ENCODE measurements at places on chromosomes 1 and 21.

- no peak for DNase-seq
These were observed 123.7 kb upstream of the ARHGEF16 start for GRCh38 chr1:3330771-3331245.

- no peak for DNase-seq
These were observed 5.0 kb downstream of the TMEM125 start for GRCh38 chr1:43274804-43275180.

DNA sequence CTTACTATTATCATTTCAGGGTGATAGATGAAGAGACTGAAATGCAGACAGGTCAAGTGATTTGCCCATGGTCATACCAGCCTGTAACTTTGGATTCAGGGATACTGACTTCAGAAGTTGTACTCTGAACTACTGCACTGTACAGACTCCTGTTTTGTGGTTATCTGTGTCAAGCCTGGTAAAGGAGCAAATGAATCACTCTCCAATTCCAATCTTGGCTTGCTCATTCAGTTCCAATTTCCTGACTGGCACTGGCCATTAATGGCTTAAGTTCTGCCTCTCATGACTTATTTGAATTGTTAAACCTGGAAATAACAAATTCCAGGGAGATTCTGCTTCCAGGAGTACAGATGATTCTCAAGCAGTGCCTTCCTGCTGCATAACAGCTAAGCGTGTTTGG lies 45.4 kb upstream of the PLD5 start:
- DNase-seq: no peak

GRCh38 chr1:85460555-85461088 lies 4.3 kb downstream of the DDAH1 start:
- no peak for DNase-seq

GRCh38 chr1:167227934-167228378 lies 7.3 kb downstream of the POU2F1 start:
- no peak for DNase-seq

DNA sequence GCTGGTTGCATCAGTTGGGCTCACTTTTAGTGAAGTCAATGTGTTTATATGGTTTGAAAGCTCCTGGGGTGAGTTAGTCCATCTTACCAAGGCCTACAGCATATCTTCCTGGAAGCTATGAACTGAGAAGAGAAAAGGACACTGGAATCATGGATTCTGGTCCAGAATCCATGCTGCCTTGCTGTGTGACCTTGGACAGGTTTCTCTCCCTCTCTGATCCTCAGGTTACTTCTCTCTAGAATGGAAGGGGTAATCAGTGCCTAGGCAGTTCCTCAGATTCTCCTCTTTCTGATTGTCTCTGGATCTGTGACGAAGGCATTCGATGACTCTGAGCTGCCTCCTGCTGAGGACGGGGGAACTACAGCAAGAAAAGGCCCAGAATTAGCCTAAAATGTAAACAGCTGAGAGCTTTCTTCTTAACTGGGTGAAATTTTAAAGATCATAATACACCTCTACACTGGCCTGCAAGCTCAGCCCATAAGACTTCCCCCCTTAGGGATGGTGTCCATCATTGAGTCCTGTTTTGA lies 425.0 kb upstream of the VAMP3 start:
- DNase-seq: no peak

- DNase-seq: no peak
These were observed 89.3 kb downstream of the FASLG start for GRCh38 chr1:172748201-172748600.

GRCh38 chr1:11384170-11384554 lies 94.8 kb upstream of the DISP3 start:
- no peak for DNase-seq

DNA sequence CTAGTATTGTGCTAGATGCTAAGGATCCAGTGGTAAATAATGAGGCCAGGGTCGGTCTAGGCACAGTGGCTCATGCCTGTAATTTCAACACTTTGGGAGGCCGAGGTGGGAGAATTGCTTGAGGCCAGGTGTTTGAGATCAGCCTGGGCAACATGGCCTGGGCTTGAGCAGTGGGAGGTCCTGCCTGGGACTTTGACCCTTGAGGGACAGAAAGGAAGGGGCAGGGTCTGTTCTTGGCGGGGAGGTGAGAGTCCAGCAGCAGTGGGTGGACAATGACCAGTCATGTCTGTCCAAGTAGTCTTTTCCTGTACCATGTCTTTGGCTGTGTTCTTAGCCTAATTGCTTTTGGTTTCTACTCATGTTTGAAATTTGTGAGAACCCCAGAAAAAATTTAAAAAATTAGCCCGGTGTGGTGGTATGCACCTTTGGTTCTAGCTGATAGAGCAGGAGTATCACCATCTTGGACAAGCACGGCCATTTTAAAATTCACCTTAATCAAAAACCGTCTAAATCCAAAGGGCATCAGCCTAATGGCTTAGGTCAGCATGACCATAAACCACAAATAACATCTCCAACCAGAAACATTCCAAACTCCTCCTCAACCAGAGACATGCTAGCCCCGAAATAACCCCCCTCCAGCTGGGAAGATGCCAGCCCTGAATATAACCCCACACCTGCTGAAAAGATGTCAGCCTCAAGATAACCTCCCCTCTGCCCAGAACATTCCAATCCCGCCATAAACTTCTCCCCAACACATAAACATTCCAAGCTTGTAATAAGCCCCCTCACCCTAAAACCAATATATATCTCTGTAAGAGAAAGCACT lies 6.8 kb upstream of the AK2 start:
- DNase-seq: no peak

DNA sequence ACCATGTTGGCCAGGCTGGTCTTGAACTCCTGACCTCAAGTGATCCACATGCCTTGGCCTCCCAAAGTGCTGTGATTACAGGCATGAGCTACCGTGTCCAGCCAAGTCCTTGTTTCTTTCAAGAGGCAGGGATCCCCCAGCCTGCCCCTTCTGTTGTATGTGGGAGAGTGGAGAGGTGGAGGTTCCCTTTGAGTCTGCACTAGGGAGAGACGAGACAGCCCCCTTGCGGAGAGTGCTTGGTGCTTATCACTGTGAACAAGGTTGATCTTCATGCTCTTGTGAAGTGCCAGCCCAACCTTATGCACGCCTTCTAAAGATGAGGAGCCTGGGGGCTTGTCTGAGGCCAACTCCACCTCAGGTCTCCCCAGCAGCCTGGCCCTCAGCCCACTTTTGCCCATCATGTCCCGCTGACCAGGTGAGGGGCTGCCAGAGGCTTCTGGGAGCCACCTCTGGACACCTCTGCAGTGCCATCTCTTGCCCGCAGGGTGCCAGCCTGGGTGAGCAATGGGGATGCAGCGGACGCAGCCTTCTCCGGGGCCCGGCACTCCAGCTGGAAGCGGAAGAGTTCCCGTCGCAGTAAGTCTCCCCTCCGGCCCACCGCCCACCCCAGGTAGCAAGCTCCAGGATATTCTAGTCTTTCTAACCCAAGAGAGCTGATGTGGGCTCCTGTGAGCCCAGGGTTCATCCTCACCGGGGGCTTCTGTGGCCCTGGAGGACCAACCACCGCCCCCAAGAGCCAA lies 62.3 kb downstream of the ARHGEF10L start:
- DNase-seq: no peak

DNA sequence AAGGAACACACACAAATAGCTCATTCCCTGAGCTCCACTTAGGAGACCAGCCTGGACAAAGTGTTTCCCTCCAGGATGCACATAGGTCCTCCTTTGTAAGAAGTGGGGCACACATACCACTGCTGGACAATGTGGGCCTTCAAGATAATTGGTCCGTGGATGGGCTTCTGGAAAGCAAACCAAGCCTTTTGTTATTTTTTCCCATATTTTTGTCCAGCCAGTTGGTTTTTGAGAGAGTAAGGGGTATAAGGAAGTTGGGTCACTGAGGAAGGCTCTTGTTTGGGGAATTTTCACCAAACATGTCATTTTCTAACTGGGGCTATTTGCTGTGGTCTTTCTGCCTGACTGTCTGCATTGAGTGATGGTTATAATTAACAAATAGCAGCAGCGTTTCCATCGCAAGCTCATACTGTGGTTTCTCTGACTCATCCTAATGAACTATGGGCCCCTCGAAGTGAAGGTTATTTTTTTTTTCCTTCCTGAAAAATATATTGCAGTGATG lies 306.3 kb upstream of the DUSP10 start:
- peak; percentile 45 for DNase-seq

- DNase-seq: peak; percentile 14
These were observed 95.3 kb downstream of the PIK3R3 start for GRCh38 chr1:46036894-46037839.

- no peak for DNase-seq
These were observed 7.3 kb upstream of the USP1 start for GRCh38 chr1:62429581-62429980.

GRCh38 chr1:214550013-214550856 lies 1.2 kb downstream of the PTPN14 start:
- no peak for DNase-seq

GRCh38 chr1:209231476-209232156 lies 351.9 kb upstream of the CAMK1G start:
- no peak for DNase-seq

- no peak for DNase-seq
These were observed 12.5 kb upstream of the PIGC start for GRCh38 chr1:172456344-172456769.

DNA sequence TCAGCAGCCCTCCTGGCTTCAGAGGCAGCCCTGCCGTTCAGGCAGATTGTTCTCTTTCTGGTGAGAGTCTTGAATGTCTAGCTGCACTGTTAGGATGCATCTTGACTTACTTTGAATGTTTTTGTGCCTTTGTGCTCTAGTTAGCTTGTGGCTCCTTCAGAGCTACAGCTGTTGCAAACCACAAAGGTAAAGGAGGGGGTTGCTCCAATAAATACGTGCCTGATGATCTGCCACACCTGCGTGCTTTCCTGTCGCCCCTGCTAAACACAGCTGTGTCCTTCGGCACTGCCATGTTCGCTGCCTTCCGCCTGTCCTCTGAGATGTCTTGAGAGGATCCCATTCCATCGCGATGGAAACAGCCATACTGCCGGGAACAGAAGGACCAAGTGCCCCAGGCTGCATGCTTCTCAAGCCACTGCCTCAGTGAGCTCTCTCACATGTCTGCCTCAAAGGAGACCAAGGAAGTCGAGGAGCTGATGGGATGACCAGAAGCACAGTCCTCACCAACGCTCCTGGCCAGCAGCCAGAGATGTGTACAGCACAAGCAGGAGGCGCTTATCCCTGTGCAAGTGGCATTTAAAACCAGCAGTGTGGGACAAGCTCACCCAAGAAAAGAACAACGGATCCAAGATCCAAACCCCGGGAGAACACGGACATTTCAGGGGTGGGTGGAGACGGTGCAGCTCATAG lies 12.0 kb upstream of the SMIM12 start:
- no peak for DNase-seq

DNA sequence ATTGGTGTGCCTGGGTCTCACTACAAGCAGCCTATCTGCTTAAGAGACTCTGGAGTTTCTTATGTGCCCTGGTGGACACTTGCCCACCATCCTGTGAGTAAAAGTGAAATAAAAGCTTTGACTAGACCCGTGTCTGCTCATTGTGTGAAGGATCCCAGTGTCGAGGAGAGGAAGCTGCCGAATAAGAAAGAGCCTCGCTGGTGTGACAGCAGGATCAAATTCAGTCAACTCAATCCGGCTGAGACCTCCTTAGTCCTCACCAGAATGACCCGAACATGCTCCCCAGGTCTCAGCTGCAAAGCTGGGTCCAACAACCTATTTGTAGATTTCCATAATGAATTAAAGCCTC lies 14.8 kb downstream of the CD2 start:
- DNase-seq: no peak

- peak; percentile 72 for DNase-seq
These were observed 32.9 kb upstream of the RASAL2 start for GRCh38 chr1:178060789-178061556.

All from AG04449 (cell line).